Cerebellar nuclear complex (tissue), 1 donor: ENCODE measurements at places on chromosomes 2 and 18.

DNA sequence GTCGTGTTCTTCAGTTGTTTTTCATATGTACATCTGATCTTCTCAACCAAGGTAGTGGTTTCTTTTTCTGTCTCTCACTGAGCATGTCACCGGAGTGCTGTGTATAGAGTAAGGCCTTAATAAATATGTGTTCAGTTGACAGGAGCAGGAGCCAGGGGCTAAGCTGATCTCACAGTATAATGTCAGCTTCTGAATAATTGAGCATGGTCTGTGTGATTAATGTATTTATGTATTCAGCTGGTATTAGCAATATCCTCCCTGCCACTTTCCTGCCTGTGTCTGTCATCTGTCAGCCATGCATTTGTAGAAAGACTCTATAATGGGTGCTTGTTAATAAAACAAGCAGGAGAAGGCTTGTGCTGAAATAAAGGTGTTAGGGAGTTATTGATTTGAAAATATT, 198.9 kb downstream of the ADCYAP1 start:
- DNase-seq = no peak

DNA sequence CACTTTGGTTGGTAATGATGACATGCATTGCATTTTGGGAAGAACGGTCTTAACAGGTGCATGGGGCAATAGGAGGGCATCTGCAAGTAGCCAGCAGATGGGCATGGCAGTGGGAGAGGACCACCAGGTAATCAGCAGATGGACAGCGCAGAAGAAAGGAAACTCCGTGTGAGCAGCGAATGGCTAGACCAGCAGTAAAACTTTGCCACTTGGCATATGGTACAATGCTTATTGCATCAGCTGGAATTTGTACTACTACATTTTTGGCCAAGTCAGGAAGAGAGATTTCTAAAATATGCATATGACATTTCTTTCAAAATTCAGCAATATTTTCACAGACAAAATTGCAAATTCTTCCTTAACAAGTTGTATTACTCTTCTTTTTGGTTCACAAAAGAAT, 768.5 kb downstream of the LRP1B start:
- no peak for DNase-seq

DNA sequence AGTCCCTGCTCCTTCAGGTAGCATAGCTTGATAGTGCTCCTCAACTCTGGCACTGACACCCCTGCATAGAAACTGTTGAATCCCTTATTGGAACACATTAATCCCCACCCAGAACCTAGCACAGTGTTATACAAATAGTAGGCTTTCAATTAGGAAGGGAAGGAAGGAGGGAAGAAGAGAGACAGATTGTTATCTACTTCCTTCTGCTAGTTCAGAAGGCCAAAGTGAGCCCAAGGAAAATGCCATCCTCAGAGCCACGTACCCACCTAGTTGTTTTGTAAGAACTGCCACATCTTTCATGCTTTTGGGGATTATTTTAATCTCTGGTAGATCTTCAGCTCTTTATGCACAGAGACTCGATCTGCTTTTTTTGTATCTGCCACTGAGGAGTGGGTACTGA, 75.1 kb downstream of the CLHC1 start:
- DNase-seq = no peak

- DNase-seq = no peak
Measured at GRCh38 chr2:170038734-170039133, 139.2 kb upstream of the MYO3B start.

DNA sequence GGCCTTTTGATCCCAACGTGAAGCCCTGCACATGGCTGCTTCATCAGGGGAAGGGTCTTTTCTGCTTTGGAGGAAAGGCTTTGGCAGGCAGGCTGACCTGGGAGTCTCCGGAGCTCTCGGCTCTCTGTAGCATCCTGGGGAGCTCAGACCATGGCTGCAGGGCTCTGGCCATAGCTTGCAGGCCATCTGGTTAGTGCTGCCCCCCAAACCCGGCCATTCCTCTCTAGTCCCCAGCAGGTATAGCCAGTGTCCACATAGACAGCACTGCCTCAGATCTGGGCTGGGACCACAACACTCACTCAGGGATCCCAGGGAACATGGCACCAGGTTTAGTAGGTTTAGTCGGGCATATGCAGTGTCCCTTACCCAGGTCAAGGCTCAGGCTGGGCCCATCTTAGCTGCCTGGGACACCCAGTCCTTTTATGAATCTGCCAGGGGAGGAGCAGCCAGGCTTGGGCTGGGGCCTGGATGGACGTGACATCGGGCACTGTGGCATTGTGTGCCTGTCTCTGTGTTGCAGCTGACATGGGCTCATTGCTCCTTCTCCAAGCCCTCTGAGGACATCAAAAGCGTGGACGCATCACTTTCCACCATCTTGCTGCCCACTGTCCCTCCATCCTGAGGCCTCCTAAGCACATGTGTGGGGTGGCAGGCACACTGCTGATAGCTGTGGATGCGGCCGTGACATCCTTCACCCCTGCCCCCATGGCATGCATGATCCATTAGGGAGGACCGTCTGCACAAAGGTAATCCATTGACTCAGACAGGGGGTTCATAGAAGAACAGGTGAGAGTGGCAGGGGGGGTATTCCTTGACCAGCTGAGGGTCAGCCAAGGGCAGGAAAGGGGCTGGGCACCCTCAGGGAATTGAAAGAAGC, 19.2 kb upstream of the GPR35 start:
- no peak for DNase-seq

DNA sequence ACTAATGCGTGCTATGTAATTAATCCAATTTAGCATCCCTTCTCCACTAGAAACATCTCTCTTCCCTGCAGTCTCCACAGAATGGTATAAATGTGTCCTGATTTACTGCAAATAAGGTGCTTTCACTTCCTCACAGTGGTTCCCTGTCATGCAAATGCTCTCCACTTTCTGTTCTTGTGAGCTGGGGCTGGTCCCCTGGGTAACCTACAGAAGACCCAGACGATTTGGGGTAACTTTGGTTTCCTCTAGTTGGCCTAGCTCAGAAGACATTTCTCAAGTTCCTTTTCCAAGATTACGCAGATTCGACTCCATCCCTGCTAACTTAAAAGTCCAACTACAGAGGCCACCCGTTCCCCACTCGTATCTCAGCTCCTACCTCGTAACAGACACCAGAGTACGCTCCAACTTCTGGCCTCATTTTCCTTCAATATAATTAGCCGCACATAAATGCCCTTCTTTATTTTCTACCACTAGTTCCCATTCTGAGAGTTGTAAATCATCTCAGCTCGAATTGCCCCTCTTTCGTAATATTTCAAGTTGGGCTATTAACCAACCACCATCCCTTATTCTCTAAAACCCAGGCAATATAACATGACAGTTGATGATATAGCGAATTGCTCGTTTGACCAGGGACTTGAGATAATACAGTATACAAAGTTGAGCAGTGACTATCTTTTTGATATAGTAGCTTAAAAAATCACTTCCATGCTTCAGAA, 28.8 kb upstream of the NEDD4L start:
- no peak for DNase-seq

GRCh38 chr2:105509269-105510086, 110.6 kb upstream of the FHL2 start:
- no peak for DNase-seq

DNA sequence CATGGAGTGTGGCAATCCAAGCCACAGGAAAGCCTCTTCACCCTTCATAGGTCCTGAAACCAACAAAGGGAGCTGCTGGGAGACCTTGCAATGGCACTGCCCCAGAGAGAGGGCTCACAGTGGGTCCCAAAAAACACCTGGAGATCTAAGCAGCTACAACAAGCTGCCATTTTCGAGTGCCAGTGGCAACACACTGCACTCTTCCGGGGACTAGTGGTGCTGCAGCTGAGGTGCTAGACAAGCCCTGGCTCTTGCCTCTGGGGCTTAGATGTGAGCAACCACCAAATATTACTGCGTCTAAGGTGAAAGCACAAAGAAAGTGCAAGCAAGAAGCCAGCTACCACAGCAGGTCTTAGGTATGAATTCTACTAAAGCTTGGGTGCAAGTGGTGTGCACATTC, 192.9 kb downstream of the NOL4 start:
- no peak for DNase-seq

GRCh38 chr2:231425291-231425810, 29.8 kb downstream of the B3GNT7 start:
- DNase-seq = no peak

GRCh38 chr2:82317012-82317411, 2012.5 kb upstream of the LRRTM1 start:
- no peak for DNase-seq

- DNase-seq = no peak
Measured at GRCh38 chr2:217797661-217798069, 205.1 kb downstream of the TNS1 start.

DNA sequence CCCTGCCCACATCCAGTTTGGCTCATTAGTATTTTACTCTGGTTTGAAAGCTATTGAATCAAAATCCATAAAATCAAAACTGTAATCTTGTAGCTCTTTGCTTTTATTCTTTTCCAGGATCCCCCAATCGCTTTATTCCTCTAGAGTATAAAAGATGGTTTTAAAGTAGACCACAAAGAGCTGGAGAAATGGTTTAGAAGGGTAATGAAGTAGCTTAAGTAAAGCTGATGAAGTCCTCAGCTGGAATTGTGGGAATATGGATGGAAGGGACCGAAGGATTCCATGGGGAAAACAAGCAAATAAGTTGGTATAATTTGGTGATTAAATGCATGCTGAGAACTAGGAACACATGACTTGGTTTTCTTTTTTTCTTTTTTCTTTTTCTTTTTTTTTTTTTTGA, 12.3 kb downstream of the ARHGAP28 start:
- no peak for DNase-seq

GRCh38 chr18:43634994-43635393, 357.7 kb upstream of the SYT4 start:
- DNase-seq = no peak

DNA sequence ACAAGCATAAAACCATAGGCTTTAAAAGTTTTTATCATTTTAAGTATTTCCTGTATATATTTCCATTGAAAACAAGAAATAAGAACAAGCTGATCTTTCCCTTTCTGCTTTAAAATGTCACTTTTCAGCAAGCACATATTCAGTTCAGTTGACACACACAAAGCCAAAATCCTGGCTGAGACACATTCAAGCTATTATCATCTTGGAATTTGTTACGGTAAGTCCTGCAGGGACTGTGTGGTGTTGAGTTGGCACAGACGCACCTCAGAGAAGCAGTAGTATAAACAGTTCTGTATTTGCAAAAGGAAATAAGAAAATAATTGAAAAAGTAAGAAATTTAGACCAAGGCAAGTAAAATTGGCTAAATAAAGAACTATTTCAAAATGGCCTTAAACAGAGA, 10.4 kb upstream of the DAW1 start:
- no peak for DNase-seq
